Bladder microvascular endothelial cell (primary cell): ENCODE measurements at places on chromosomes 2 and 18. TPM values are rescaled to one million over a fixed set of nuclear protein-coding genes. Genes with fewer than 3 reads are reported as not detected.

The TDRD15 gene
- total RNA-seq: not detected in 2 replicates

The DSG2 gene
- total RNA-seq: 3.4 and 5.9 TPM in 2 replicates

The ZNF638 gene
- 71.4 and 187 TPM in 2 replicates for total RNA-seq

The MYL12A gene
- 1,024 and 1,357 TPM in 2 replicates for total RNA-seq

The FOXD4L1 gene
- total RNA-seq: under 0.01 and 0.06 TPM in 2 replicates

The CPO gene
- 0.19 TPM in 1 of 2 replicates, not detected in the other for total RNA-seq

The NEU4 gene
- total RNA-seq: not detected in 2 replicates

The DYSF gene
- total RNA-seq: 166 and 175 TPM in 2 replicates

The HTR2B gene
- total RNA-seq: 0.32 and 2.1 TPM in 2 replicates

The TUBB8B gene
- total RNA-seq: not detected in 2 replicates

The AKAIN1 gene
- not detected in 2 replicates for total RNA-seq

The IL18R1 gene
- total RNA-seq: 0.65 and 0.82 TPM in 2 replicates

The MLPH gene
- total RNA-seq: 0.19 and 0.81 TPM in 2 replicates

The ERBB4 gene
- under 0.01 and 0.06 TPM in 2 replicates for total RNA-seq

The GAREM2 gene
- total RNA-seq: under 0.01 and 0.57 TPM in 2 replicates

The CD28 gene
- total RNA-seq: under 0.01 TPM in 1 of 2 replicates, not detected in the other

The PROM2 gene
- total RNA-seq: 0.44 TPM in 1 of 2 replicates, not detected in the other

The LBX2 gene
- total RNA-seq: 1.3 and 1.9 TPM in 2 replicates

The LIPT1 gene
- total RNA-seq: 3.1 and 5.8 TPM in 2 replicates

The LRRTM1 gene
- not detected in 2 replicates for total RNA-seq
